ENCODE measurements at places on chromosomes 11 and 22.

- no peak for DNase-seq
Observed at GRCh38 chr11:66595245-66595904, 2.4 kb downstream of the CCS start.

DNA sequence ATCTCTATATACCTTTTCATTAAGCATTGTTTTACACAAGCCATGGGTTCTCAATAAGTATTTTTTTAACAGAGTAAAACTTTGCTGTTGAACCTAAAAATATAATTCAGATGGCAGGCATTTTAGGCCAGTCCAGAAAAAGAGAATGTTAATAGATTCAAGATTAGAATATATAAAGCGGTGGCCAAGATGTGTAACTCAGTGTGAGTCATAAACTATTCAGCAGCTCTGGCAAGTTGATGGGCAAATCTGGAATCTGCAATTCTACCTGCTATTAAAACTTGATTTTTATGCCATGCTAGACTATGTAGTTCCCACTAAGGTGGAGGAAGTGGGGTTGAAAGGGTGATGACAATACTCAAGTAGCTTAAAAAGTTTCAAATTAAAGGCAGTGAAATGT, 45.4 kb downstream of the CASP12 start:
- no peak for DNase-seq

DNA sequence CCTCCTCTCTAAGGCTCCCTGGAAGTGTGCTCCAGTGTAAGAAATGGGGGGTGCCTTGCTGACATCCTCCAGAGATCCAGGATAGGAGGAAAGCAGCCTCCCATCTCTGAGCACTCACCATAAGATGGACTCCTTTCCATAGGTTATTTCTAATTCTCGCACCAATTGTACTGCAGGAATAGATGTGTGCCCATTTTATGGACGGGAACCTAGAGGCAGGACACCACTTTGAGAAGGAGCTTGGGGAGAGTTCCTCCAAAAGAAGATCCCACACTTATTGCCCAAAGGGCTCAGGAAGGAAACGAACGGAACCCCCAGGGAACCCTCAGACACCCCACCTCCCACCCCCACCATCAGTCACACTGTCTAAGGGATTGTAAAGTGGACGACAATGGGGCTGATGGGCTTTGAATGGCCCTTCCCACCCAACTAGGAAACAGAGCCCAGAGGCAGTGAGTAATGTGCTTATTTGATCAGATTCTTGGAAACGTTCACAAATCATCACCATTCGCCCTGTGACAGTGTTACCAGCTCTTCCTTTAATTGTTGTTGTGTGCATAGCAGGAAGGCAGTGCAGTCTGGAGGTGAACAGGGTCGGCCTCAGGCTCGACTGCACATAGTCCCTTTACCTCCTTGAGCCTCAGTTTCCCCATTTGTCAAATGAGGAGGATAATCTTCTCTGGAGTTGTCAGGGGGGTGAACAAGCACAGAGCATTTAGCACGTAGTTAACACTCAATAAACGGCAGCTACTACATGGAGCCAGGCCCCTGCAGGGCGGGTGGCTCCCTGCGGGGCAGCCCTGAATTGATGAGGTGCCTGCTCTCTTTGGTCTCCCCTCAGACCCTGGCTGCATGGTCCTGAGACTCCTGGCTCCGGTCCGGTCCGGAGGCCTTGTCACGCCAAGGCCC, 8.4 kb upstream of the MN1 start:
- DNase-seq: no peak

GRCh38 chr11:26025676-26026075, 306.3 kb upstream of the ANO3 start:
- no peak for DNase-seq
